ENCODE measurements at places on chromosomes 16 and 17.

GRCh38 chr16:10812312-10813098 lies 6.1 kb downstream of the TVP23A start:
- no peak for DNase-seq

- no peak for DNase-seq
Observed at GRCh38 chr16:11005611-11005975, 61.2 kb downstream of the CLEC16A start.

- DNase-seq = no peak
Observed at GRCh38 chr16:69064124-69064763, 41.2 kb upstream of the HAS3 start.

DNA sequence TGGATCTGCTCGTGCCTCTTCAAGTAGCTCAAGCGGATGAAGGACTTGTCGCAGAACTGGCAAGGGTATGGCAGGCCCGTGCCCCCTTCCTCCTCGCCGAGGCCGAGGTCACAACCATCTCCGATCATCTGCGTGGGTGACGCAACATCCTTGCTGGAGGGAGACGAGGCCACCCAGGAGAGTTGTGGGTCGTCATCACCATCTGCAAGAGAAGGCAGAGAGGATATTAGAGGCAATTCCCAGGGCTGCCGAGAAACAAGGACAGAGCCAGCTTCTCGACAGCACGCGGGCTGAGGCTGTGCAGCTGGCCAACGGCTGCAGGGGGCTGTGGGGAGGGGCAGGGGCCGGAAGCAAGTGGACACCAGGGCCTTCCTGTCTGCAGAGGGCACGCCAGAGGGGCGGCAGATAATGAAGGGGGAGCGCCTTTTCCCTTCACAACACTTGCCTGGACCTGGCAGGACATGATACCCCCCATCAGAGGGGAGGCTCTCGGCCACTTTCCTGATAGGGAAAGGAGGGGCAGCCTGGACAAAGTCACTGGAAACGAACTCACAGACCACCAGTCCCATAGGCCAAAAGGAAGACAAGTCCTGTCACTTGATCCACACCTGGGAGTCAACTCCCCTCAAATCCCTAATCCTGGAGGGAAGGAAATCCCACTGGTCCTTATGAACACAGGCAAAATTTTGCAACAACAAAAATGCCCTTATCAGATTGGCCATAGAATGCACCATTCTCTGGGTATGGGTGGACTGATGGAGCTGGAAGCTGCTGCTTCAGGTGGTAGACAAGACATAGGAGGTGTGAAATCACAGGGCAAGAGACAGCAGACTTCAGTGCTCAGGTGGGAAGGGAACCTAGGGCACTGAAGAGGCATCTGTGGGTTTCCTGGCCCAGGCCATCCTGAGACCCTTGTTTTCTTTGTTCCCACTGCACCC lies 217.0 kb downstream of the ZNF423 start:
- DNase-seq = no peak

GRCh38 chr16:86224126-86224525 lies 286.2 kb upstream of the FOXF1 start:
- no peak for DNase-seq

GRCh38 chr17:58248955-58249269 lies 10.5 kb downstream of the LPO start:
- DNase-seq = no peak

GRCh38 chr16:12323007-12323758 lies 346.6 kb downstream of the SNX29 start:
- DNase-seq = no peak

DNA sequence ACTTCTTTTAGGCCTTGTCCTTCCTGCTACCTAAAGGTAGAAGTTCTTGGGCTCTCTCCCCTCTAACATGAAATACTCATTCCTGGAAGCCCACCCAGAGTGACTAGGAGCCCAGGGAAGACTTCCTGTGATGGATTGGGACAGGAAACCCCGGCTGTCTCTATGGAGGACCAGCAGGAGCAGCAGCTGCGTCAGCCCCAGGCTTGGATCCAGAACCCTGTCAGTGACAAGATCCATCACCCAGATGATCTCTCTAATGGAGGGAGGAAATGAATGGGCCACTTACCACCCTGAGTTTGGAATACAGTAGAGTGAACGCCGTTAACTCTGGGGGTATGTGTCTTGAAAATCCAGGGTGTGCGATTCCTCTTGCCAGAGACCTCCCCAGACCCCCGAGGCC lies 195.7 kb upstream of the WSCD1 start:
- DNase-seq = no peak

DNA sequence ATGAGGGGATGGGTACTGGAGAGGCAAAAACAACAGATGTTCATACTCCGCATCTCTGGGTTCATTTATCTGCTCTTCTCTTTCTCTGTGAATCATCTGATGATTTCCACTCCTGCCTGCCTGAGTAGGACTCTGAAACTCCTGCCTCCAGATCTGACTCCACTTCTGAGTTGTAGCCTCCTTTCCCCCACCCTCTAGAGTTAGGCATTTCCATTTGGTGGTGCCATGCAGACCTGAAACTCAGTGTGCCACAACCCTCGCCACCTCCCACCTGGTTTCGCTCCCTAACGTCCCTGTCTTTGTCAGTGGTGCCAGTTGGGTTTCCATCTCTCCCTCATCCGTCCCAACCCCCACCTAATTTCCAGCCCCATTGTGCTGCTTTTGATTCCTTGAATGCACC lies 126.2 kb downstream of the PRKCB start:
- DNase-seq = no peak

DNA sequence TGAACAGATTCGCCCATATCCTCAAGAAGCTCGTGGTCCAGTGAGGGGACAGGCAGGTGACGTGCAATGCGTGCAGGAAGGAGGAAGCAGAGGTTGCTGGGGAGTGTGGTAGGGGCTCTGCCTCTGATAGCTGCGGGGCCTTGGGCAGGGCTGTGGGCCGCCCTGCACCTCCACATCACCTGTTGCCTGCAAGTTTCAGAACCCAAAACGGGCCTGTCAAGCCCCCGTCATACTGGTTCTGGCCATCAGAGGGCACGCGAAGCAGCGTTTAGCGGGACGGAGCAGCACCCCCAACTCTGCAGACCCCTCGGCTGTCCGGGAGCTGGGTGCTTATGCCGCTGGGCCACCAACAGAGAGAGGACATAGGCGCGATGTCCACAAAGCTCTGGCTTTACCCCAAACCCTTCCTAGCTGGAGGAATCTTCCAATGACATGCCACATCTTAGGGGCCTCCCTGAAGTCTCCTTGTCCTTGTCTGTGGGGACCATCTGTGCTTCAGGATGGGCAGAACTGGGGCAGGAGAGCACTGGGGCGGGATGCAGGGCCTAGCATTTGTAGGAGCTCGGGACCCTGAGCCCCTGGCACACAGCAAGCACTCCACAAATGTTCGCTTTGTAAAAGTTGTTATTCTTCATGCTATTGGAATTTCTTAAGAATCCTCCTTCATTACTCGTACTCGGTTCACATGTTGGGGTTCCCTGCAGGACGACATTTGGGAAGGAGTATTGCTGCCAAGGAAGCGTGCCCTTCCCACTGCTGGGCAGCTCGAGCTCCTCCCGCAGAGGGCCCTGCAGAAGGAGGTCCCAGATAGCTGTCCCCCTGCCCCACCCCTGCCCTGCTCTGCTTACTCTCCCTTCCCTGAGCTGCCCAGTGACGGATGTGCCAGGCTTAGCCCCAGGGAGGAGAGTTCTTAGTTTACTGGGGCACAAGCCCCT lies 64.3 kb downstream of the CNGB1 start:
- no peak for DNase-seq

DNA sequence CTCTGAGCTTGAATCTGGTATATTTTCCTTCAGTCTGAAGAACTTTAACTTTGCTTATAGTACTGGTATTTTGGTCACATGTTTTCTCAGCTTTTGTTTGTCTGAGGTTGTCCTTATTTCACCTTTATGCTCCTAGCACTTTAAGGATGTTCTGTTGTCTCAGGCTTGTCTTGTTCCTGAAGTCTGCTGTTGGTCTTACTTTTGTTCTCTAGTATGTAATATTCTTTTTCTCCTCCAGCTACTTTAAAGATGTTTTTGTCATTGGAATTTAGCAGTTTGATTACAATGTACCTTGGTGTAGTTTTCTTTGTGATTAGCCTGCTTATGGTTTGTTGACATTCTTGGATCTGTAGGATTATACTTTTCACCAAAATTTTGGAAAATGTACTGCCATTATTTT lies 23.6 kb downstream of the RPTOR start:
- DNase-seq = no peak

DNA sequence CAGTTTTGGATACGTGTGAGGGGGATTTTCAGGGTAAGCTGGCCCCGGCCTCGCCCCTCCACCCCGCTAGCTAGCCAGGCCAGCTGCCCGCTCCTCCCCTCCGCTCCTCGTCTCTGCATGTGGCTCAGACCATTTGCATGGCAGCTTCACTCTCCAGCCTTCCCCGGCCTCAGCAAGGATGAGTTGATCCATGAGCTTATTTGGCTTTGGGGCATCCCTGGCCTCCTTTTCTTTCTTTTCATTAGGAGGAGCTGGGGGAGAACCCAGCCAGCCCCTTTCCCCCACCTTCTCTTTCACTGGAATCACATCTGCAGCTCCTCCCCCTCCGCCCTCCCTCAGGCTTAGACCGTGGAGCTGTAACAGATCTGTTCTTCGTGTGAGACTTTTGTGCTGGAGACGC lies 30.7 kb downstream of the ELAC2 start:
- DNase-seq = no peak

DNA sequence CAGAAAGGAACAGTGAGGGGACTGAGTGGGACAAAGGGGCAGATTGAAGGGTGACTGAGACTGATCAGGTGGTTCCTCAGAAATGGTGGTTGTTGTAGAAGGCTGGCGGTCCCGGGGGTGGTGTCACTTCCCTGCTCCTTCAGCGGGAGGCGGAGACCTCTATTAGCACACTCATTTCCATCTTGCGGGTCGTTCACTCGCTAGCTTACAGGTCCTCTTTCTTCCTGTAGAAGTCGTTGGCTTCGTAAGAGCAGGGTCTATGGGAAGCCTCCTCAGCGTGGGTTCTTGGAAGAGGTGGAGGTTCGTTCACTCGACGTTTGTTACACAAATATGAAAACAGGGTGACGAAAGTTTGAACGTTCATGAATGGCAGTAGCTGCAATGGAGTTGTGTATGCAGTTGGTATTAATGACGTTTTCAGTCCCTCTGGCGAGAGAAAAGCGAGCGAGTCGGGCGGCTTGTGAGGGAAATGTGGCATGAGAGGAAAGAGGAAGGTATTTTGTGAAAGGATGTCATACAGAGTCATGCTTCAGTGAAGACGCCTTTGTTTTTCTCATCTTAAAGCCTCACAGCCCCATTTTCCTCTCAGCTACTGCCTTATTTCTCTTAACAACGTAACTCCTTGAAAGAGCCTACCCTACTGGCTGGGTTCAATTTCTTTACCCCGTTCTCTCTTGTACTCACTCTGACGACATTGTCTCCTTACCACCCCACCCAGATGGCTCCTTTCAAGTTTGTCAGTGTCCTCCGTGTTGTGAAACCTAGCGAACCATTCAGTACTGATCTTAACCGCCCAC lies 667 bp downstream of the EFCAB13 start:
- peak; percentile 22 for DNase-seq

DNA sequence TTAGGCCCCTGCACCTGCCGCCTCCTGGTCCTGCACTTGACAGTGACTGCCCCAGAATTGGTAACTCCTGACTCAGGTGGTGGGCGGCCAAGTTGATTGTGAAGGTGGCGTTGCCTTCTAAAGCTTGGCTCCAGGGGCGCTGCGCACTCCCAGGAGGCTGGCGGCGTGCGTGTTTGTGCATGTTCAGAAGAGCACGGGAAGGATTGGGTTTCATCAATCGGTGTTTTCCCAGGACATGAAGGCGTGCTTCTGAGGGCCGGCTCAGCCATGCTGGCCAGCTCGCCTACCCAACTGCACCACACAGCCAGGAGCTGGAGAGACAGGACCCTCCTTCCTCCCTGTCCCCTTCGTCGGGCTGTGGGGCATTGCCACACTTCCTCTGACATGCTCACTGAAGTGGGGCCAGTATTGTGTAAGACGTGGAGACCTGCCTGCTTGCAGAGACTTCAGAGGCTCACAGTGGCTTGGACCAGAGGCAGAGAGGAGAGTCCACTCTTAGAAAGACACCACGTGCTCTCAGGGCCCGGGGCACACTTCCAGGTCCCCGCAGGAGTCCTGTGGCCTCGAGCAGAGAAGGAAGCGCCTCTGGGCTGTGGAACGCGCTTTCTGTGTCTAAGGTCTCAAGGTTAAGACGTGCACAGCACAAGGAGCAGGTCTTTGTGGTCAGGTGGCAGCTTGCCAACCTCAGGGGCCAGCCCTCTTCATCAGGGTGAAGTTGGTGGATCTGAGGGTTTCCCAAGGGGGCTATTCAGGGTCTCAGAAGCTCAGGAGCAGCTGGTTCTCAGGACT lies 2.8 kb downstream of the RAB40C start:
- no peak for DNase-seq

DNA sequence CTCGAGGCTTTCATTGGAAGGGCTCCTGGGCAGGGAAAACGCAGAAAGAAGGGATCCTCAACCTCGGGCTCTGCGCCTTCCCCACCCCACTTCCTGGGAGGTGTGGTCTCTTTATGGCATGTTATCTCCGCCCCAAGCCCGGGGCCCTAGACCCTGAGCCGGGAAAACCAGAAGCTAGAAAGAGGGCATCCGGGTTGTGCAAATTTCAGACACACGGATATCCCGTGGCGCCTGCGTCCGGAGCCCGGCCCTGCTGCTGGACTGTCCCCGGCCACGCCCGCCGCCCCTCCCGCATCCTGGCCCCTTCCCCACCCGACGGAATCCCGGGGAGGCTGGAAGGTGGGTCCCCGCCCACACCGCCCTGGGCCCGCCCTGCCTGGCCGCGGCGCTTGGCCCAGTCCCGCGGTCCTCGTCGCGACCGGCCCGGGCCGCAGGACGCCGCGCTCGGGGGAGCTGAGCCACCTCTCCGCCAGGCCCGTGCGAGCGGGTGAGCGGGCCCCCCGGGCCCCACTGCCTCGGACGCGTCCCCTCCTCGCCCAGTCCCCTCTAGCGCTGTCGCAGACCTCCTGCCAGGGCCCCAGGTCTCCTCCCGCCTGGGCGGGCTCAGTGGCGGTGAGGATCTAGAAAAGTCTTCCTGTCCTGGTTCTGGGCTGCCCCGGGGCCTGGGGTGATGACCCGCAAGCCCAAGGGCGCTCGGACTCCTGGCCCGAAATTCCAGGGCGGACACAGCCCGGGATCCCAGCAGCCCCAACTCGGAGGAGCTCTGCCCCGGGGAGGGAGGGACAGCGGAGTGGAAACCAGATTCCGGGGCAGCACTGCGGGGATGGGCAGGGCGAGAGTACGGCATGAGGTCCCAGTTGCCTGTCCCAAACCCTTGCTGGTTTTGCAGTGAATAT lies at the start of gene SLC16A5:
SLC16A5 (plus strand) TSS at position 397 of the 896 bp plus-strand sequence. CDS start 5,683 bp downstream, outside the sequence.
- DNase-seq = no peak

- no peak for DNase-seq
Observed at GRCh38 chr16:72963533-72964315, 84.2 kb downstream of the ZFHX3 start.

- DNase-seq = no peak
Observed at GRCh38 chr17:83195330-83196023, 116.1 kb downstream of the METRNL start.

GRCh38 chr17:57178839-57179238 lies 77.5 kb upstream of the MSI2 start:
- no peak for DNase-seq

Data from stimulated activated CD8-positive, alpha-beta memory T cell treated with anti-CD3 and anti-CD28 coated beads, Interleukin-4, amount 100 ng/mL, for 1 hour (primary cell).